ENCODE measurements at places on chromosomes 2 and 18.

- DNase-seq = no peak
Measured at GRCh38 chr18:7383002-7383980, 152.4 kb downstream of the LRRC30 start.

DNA sequence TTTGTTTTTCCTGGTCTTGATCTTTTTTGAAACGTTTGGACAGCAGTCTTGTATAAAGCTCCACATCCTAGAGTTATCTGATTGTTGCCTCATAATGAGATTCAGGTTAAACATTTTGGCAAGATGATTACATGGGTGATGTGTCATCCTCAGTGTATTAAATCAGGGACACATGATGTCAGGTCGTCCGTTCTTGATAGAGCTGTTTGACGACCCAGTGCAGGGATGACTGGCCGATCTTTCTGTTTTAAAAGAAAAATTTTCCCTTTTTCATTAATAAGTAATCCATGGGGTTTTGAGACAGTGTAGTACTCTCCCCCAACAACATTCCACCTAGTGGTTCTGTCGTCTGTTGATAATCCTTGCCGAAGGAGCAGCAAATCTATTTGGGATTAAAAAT lies 44.5 kb upstream of the SERPINB2 start:
- DNase-seq = no peak

GRCh38 chr18:3012136-3013023 lies 564 bp downstream of the LPIN2 start:
- no peak for DNase-seq

DNA sequence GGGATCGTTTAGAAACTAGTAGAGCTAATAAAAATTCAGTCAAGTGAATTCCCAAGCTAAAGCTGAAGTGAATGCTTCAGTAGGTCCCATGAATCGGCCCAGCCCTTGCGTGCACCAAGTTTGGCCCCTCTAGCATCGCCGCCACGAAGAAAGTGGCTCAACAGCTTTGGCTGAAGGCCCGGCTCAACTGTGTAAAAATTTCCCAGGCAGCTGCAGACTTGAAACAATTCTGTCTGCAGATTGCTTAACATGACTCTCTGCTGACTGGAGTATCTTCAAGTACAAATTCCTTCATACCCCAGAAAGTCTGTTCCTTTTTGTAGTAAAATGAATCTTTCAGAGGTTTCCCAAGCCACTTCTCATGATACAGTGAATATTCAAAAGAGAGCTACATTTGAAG lies 32.7 kb downstream of the ALMS1 start:
- no peak for DNase-seq

- no peak for DNase-seq
Measured at GRCh38 chr18:72086421-72086820, 457.7 kb downstream of the CBLN2 start.

DNA sequence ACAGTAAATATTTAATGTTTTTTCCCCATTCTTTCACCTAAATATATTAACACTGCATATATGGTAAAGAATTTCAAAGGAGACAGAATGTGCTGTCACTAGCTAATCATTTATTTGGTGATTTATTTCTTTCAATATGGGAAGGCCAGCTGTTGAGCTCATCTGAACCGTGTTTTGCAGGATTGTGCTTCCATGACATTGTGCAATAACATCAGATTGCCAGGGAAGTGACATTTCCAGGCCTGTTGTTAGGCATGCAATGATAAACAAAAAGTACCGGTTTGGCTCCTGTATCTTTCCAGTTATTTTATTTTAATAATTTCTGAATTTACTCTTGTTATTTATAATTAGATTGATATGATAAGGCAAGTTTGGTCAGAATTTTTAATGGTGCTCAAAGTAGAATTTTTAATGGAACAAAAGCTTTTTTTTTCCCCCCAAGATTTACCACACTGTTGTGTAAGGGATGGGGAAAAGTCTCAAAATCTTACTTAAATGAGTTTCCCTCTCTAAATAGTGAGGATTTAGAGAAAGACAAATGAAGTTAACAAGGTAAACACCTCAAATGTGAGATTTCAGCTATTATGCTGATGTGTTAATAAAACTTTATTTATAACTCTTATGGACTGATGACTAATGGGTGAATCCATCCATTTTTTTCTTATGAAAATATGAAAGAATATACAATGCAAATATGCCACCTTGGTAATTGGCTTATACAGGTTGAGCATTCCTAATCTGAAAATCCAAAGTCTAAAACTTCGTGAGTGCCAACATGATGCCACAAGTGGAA lies 52.7 kb downstream of the MALT1 start:
- DNase-seq = no peak

DNA sequence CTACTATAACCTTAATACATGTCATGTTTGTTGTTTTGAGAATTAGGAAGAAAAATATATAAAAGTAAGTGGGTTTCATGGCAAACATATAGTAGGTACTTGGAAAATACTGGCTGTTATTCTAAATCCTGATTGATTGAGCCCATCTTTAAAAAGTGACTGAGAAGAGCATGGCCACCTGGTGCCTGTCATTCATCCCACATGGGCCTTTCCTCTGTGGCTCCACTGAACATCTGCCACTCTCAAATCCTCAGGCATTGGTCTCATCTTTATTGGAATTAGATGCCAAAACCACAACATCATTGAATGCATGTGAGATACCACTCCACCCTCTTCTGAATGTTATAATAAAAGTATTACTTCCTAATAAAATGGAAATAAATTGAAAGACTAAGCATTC lies 101.6 kb upstream of the TTN start:
- DNase-seq = no peak

DNA sequence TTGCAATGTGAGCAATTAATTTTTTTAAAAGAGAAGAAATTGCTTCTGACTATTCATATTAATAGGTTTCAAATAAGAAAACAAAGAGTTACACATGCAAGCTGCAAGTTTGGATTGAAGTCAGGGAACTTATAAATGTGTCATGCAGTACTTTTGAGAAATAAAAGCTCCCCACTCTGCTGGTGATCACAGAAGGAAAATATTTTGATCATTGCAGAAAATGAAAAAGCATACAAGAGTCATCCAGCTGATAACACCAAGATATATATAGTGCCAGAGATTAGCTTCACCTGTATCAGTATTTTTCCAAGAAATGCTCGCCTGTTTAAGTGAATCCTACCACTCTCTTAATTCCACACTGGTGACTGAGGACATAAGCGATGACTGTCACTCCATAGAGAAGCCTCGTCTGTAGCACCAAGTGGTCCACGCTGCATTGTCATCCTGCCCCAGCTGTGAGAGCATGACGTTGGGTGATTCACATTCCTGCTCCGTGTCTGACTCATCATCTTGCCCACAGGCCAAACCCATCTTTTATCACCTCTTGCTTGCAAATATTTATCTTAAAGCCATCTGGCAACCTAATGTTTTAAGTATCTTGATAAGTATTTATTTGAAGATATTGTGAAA lies 178.0 kb downstream of the ASXL3 start:
- DNase-seq = no peak

GRCh38 chr2:133600266-133600928 lies 32.1 kb upstream of the NCKAP5 start:
- DNase-seq = no peak

DNA sequence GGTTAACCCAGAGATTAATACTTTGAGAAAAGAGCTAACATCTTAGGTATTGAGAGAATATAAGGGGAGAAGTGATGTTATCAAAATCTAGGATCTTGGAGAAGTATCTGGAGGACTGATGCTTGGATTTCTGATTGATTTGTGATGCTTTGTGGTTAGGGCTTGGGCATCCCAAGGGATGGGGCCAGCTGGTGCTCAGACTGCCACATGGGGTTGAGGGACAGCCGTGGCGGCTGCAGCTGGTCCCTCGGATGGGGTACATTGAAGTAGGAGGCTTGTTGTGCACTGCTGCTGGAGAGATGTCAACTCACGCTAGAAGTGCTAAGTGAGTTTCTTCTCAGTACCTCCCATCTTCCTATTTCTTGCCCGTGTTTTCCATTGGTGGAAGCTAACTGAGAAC lies 22.4 kb downstream of the HRH4 start:
- no peak for DNase-seq

GRCh38 chr2:127128445-127128904 lies 21.5 kb upstream of the BIN1 start:
- DNase-seq = no peak

GRCh38 chr18:58221060-58221725 lies 177.2 kb downstream of the NEDD4L start:
- no peak for DNase-seq

GRCh38 chr2:230924470-230925341 lies at the start of gene GPR55:
GPR55 (minus strand) TSS chr2:230925242; CDS start chr2:230910962, 14,280 bp downstream.
- DNase-seq = no peak

DNA sequence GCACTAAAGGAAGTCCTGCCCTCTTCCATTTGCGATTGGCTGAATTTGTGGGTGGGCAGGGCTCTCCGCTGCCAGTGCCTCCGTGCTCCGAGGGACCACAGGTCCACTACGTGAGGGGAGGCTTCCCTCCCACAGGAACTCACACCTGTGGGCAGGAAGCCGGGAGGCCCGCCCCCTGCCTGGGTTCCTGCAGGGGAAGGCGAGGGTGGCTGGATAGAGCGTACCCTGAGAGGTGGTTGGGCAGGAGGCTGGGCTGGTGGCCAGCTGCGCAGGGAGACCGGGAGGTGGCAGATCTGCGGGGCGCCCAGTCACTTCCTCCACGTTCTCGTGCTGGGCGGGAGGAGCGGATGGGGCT lies 47.0 kb upstream of the PTH2R start:
- DNase-seq = no peak

GRCh38 chr2:46298272-46298521 lies 990 bp downstream of the EPAS1 start:
- no peak for DNase-seq

DNA sequence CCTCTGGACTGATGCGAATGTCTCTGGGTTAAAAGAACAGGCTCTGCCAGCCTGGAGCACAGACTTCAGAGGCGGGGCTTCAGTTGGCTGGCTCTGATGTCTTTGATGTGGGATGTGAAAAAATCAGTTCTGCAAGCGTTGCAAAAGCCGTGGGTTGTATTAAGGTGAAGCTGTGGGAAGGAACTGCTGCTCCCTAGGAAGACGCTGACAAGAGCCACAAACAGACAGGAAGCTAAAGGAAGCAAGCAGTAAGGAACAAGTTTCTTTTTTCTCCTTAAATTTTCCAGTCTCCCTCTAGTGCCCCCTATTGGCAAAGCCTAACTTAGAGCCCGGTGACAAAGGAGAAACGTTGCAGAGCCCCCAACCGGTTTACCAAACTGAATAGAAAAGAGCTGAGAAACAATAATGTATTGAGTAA lies 239.0 kb downstream of the CCDC178 start:
- no peak for DNase-seq

DNA sequence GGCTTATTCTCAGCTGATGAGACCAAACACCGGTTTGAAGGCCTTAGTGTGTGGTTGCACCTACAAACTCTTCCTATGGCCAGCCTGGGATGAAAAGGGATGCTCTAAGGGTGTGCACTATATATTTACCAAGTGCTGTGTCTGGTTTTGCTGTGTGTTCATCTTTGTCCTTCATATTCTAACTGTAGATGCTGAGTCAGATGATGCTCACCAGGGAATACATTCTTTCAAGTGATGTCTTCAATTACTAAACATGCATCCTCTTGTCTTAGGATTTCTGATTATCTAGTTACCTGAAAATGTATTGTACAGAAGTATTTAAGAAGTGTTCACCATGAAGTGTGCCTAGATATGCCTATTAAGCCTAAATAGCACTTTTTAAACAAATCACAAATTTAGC lies 1111.6 kb upstream of the ZEB2 start:
- DNase-seq = no peak

DNA sequence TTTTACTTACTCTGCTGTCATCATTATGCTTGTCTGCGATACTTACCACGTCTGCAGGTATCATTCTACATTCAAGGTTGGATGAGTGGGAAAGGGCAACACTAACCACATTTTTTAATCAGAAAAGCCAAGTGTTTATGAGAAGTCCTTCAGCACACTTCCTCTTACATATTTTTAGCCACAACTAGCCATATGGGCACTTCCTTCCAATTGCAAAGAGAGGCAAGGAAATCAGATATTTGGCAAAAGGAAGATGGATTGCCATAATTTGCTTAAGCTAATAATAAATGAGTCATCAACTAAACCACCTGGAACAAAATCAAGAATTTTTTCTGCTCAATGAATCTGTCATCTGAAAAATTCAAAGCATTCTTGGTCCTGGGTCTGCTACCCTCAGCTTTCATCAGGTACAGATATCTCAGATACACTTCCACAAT lies 16.7 kb upstream of the MRO start:
- DNase-seq = no peak
